Panc1 (cell line): ENCODE measurements at places on chromosomes 3 and 15. TPM values are rescaled to one million over a fixed set of nuclear protein-coding genes. Genes with fewer than 3 reads are reported as not detected.
A peak's percentile ranks its signal among the peaks of the same experiment; 100 is the strongest.

The SCAANT1 gene
- total RNA-seq: not detected

The CPEB1 gene
- total RNA-seq: 19.5 TPM

The AADACL2 gene
- total RNA-seq: not detected

DNA sequence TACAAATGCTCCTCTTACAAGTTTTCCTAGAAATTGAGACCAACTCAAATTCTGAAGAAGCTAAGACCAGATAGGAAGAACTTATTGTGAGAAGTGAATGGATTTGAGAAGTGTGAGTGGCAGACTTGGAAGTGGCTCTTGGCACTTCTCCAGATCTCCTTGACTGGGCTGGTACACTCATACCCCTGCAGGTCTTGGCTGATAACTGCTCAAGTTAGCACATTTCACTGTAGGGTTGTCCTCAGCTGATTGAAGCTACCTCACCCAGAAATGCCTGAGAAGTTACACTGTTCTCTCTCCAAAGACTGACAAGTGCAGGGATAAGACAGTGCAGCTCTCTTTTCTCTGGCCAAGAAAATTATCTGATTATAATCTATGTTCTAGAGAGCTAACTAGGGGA is 16.5 kb upstream of the CLDN1 start:
- DNase-seq: no peak

DNA sequence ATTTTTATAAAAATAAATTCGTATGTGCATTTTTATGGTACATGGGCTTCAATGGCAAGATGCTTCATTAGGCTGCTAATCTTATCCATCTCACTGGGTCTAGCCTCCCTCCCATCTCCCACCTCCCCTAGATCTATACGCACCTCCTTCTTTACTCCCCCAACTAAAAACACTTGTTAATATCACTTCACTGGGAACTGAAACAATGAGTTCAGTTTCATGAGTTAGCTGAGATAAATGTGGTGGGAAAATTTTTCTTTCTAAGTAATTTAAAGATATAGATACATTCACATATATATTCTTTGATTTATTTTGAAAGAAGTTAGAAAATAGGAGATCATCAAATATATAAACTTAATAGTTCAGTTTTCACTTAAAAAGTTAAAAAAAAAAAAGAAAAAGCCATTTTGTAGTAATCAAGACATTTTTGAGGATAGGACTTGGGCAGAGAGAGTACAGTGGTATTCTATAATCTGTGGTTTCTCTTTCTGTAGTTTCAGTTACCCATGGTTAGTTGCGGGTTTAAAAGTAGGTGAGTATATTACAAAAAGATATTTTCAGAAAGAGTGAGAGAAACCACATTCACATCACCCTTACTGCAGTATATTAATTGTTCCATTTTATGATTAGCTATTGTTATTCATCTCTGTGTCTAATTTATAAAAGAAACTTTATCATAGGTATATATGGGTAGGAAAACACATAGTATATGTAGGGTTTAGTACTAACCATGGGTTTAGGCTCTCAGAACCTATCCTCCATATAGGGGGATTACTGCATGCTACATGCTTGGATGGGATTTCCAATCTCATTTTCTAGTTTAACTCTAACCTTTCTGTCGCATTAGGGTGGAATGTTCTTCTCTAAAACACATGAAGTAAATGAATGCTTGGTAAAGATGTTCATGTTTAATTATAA is 316.0 kb upstream of the CBLB start:
- DNase-seq: no peak

DNA sequence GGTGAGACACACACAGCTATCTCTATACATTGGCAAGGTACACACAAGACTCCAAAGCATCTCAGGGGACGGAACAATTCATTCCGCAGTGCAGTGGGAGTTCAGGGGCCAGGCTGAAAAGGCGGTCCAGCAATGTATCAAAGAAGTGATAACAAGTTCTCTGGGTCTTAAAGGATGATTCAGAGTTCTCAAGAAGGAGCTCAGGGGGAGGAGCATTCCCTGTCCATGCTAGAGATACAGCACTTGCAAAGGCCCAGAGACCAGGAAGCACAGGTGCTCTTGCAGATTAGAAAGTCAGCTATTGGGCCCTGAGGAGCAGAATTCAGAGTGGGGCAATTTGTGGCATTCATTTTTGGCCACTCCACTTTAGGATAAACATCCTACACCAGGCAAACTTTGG is 34.9 kb downstream of the MECOM start:
- DNase-seq: no peak

- no peak for DNase-seq
Measured at GRCh38 chr15:65521350-65521749, 3.9 kb upstream of the DPP8 start.

GRCh38 chr3:112116748-112117186 is 16.3 kb downstream of the GCSAM start:
- no peak for DNase-seq

DNA sequence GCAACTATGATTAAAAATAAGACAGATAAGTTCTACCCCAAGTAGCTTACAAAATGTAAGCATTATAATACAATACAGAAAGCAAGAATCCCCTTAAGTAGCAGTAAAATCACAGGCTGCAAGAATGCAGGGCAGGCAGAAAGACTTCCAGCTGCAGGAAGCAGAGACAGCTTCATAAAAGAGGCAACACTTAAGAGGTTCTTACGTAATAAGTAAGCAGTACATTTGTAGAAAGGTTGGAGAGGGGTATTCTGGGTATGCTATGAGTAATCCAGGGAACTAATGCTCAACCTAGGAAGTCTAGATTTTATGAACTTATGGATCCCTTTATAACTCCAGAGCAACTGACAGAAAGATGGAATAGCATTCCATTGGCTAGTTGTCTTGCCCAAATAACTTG is 151.6 kb downstream of the IL5RA start:
- no peak for DNase-seq

DNA sequence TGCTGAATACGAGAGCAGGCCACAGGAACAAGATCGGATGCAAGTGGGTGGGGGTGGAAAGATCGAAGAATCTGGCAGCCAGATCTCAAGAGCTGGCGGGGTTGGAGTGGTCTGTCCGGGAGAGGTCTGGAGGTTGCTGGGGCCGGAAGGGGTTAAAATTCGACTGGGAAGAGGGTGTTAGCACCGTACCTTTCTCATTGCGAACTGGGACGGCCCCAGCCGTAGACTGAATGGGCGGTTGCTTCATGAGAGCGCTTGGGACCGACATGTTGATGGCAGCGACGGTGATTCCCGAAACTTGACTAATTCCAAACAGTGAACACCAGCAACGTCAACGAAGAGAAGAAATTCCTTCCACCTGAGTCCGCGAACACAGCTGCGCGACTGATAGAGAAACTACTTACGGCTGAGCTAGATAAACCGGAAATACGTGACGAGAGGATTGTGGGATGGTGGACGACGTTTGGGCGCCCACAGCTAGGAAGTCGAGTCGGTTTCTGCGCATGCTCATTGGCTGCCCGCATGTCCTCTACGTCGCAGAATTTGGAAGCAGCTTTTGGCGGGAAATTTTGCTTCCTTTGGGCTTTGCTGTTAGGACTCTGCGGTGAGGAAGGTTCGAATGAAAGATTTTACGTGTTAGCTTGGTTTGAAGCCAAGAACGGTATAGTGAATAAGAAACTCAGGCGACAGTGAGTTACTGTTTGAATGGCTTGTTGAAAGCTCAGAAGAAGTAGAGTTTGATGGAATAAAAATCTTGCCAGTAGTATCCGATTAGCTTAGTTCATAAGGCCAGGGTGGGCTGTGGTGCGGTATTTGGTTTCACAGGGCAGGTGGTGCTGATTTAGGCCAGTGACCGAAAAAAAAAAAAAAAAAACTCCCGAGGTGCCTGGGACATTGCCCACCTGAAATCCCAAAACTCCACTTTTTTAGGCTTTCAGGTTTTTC is at the start of gene MFAP1:
TSS of gene MFAP1 (minus strand) at position 389 of the 945 bp plus-strand sequence. CDS start at position 268, 121 bp downstream.
- peak; percentile 93 for DNase-seq

DNA sequence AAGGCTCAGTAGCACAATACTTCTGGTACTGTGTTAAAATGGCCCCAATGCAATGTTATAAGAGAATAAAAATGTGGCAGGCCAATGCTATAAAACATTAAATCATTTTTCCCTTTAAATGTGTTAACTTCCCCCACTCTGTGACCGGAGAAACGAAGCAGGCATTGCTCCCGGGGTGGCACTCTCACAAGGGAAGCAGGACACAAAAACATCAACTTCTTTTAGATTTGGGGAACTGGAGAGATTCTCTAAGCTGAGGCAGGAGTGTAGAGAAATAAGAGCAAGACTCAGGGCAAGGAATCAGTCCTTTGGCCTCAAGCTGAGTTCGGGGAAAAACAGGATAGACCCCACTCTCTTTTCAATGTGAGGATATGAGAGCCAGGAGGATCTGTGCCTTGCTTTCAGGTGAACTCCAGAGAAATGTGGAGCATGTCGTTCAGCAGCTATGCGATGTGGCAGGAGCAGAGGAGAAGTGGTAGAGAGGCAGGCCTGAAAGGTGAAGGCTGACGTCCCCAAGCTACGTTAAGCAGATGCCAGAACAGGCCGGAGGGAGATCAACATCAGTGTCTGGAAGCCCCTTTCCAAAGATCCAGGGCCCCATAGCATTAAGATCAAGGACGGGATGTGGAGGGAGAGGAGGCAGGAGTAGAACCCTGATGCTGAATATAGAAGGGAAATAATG is 160.2 kb downstream of the PLD1 start:
- no peak for DNase-seq

DNA sequence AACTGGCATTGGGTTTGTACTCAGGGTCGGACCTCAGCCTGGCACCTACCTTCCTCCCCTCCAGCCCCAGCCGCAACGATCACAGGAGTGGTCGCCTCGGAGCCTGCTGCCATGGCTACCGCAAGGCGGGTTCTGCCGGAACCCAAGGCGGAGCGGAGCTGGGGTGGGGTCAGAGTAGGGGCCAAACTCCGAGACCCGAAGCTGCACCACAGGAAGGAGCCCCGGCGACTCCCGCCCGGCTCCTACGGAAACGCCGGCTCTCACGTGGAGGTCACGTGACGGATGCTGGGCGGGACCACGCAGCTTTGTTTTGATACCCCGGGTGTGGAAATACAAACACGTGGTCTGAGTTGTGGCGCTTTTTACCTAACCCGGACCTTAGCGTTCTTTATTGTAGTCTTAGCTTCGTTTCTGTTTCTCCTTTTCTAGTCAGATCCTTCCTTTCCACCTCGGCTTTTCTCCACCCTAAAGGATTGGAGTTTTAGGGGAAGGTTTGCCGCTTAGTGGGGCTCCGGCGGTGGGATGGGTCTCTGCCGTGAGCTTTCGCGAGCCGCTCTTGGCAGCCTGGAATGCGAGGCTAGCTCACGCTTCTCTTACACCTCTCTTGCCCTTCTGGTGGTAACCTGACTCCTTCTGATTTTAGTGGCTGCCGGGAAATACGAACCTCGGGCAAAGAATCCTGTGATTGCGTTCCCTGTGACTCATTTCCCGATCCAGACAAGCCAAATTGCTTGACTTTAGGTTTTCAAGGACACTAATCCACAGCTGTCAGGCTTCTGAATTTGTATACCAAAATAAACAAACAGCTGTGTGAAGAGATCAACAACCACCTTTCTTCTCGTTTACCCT is at the start of gene HSPBAP1:
TSS of gene HSPBAP1 (minus strand) at position 264 of the 849 bp plus-strand sequence. CDS start at position 113, 151 bp downstream.
- DNase-seq: peak; percentile 72

- no peak for DNase-seq
Measured at GRCh38 chr15:68318008-68318835, 40.7 kb downstream of the FEM1B start.

DNA sequence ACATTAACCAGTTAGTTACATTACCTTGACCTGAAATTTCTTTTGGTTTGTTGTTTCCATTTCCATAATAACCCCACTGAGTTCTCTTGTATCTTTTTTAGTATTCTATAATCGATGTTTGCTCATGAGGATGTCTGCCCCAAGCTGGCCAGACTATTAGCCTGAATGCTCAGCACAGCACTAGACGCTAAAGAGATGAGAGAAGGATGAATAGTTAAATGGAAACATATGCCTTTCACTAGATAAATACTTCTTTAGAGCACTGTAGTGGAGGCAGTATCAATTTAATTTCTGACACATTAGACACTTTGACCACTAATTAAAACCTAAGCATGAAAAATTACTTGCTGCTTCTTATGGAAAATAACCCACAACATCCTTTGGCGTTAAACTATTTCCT is 654.9 kb upstream of the KCNMB2 start:
- no peak for DNase-seq

GRCh38 chr3:189637750-189638149 is 6.6 kb downstream of the TP63 start:
- DNase-seq: no peak

- no peak for DNase-seq
Measured at GRCh38 chr3:140134231-140134965, 199.4 kb downstream of the CLSTN2 start.

DNA sequence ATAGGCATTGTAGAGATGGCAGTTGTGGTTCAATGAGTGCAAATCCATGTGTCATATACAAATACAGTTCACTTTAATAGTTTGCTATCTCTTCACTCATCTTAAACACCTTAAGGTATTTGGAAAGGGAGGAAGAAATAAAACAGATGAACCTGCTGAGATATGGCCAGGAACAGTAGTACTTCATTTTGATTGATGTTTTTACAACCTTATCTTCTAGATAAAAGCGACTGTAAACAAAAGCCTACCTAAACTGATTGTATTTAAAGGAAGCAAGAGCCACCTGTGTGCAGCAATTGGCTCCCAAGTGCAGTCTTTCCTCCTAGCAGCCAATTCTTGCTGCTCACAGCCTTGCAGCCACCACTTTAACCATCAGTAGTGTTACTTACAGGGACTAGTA is 217.7 kb downstream of the CDIN1 start:
- no peak for DNase-seq
